Activated CD4-positive, alpha-beta memory T cell treated with anti-CD3 and anti-CD28 coated beads, Interleukin-2, amount 10 ng/mL, durations not matched to agents 7 days and 5 days (primary cell): ENCODE measurements at places on chromosomes 1 and 21.

DNA sequence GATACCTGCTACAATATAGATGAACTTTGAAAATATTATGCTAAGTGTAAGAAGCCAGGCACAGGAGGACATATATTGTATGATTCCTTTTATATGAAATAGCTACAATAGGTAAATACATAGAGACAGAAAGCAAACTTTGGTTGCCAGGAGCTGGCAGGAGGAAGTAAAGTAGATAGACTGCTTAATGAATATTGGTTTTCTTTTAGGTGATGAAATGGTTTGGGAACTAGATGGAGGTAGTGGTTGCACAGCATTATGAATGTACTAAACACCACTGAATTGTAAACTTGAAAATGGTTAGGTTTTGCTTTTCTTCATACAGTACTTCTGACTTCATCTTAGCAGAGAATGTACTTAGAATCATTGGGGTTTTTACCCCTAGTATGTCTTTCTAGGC, 21.5 kb downstream of the ABCB10 start:
- no peak for DNase-seq

DNA sequence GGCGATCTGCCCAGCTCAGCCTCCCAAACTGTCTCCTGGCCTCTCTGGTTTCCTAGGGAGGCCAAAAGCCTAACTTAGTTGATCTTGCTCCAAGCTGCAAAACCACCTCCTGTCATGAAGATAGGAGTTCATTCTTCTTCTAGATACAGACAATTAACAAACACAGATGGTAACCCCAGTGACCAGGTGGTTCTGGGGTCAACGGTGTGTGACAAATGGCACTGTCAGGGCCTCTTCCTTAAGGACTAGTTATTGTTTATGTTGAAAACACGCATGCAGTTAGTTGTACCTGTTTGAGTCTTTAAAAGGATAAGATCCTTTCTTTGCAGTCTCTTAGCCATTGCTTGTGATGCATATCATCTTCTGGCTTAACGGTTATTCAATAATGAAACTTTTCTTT, 4.6 kb upstream of the UMODL1 start:
- DNase-seq = no peak

DNA sequence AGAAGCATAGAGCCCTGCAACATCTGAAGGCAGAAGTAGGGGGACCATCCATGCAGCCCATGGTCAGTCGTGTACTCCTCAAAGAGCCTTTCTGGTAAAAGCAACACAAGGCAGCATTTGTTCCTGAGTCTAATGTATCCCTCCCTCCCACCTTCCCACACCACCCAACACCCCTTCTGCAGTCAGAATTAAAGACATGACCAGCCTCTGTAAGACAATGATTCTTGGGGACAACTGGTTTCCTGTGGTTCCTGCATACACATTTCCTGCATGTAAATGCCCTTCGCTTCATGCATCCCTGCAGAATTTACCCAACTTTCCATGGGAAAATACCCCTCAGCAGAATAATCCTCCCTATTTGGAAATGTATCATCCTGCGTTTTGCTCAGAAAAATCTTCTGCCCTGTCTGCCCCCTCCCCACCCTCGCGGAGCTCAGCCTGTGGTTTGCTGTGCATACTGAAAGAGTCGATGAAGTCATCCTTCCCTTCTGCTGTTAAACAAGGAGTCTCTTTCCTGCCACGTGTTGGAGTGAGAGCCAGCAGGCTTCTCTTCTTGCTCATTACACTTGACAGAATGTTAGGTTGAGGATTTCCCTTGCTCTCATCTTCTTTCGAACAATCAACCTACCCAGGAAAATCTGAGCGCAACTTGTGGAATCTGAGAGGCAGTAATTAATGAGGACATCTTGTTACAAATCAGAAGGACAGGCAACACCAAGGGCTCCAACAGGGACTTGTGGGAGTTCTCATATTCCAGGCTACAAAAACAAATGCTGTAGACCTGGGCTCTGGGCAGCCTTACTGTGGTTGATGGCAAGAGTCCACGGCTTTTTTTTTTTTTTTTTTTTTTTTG, 4.7 kb downstream of the TNN start:
- peak; percentile 31 for DNase-seq

- no peak for DNase-seq
Measured at GRCh38 chr1:169371404-169371803, 3.4 kb downstream of the BLZF1 start.

DNA sequence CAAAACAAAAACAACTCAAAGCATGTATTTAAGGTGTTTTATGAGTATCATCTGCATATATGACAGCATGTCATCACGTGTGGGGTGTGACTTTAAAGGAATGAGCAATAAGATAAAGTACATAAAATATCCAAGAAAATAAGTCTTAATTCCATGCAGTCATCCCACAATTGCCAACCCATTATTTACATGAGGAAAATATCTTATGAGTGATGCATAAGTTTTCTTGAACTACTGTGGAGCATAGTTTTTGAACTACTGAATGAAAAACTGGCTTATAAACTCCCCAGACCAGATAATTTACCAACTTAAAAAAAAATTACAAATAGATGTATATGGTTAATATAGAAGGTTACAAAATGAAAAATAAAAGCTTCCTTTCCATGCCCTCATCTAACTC, 29.7 kb upstream of the MTMR11 start:
- DNase-seq = no peak

- no peak for DNase-seq
Measured at GRCh38 chr1:36665478-36666080, 182.9 kb upstream of the CSF3R start.

DNA sequence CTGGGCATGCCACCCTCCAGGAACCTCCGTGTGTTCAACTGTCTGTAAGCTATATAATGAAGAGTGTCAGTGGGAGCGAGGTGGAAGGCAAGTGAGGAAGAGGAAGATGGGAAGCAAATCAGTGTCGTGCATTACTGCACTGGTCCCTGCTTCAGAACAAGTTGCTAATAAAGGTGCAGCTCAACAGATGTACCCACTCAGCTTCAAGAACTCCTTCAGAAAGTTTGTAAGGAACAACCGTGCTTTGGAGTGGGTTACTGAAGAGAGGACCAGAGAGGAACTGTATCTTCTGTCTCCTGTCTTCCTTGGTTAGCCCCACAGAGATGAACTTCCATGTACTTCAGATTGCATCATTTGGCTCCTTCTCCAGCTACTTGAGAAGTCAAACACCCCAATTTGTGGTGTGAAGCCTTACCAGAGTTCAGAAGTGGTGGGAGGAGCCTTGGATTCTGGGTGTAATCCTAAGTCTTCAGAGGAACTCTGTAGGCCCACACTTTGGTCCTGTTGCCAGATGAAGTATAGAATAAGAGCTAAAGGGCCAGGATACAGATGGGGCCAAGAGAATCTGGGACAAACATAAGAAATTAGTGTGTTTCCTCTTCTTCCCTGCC, 290.5 kb upstream of the PROX1 start:
- no peak for DNase-seq

- DNase-seq = no peak
Measured at GRCh38 chr1:225519166-225519863, 91.5 kb upstream of the LBR start.

- no peak for DNase-seq
Measured at GRCh38 chr1:107494061-107494460, 353.2 kb downstream of the NTNG1 start.

DNA sequence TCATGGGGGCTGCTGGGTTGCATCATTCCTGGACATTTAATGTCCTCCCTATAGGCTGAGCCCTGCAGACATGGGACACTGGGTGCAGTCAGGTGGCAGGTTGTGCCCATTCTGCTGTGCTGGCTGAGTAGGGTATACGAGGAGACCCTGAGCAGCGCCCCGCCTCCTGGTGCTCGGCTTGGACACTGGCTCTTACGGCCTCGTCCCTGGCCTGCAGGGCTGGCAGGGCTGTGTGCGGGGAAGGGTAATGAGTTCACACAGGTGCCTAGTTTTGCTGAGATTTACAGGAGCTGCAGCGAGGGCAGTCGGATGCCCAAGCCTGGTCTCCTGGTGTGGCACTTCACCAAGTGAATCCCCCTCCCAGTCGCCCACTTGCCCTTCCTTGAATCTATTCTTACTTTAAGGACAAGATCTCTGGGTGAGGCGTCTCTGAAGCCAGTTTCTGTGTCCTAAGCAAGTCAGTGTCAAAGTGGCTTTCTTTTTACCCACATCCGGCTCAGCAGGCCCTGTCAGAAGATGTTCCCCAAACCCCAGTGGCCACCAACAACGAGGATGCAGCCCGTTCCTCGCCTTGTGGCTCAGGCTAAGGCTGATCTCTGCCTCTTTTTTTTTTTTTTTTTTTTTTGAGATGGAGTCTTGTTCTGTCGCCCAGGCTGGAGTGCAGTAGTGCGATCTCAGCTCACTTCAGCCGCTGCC, 73.2 kb downstream of the MAN1C1 start:
- DNase-seq = no peak

DNA sequence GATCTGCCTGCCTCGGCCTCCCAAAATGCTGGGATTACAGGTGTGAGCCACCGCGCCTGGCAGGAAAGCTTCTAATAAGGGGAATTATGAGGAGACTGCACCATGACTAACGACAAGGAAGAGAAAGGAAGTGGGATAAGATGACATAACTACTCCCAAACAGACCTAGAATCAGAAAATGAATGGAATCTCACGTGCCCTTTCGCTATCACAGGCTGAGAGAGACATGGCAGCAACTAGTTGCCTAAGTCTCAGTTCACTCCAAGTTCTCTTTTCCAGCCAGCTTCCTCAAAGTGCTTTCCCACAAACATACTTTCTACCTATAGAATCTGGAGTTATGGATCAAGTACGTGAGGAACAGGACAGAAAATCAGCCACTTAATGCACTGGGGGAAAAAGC, 2.0 kb downstream of the PI4KB start:
- no peak for DNase-seq
